ENCODE measurements at places on chromosomes 2 and 18.

GRCh38 chr2:111194835-111195621, 74.3 kb downstream of the BCL2L11 start:
- DNase-seq, result peak; percentile 17

DNA sequence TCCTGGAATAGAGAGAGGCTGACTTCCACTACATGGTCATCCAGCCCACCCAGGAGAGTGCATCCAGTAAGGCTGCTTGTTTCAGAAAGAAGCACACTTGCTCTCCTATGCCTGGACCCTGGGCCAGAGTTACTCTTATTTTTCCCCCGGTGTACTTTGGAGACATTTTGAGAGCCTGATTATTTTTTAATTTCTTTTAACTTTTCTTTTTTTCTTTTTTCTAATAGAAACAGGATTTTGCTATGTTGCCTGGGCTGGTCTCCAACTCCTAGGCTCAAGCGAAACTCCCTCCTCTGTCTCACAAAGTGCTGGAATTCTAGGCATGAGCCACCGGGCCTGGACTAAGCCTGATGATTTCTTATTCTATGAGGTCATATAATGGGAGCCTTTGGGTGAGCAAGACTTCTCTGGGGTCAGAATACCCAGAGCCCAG, 62.2 kb downstream of the RPL37A start:
- no peak for DNase-seq

DNA sequence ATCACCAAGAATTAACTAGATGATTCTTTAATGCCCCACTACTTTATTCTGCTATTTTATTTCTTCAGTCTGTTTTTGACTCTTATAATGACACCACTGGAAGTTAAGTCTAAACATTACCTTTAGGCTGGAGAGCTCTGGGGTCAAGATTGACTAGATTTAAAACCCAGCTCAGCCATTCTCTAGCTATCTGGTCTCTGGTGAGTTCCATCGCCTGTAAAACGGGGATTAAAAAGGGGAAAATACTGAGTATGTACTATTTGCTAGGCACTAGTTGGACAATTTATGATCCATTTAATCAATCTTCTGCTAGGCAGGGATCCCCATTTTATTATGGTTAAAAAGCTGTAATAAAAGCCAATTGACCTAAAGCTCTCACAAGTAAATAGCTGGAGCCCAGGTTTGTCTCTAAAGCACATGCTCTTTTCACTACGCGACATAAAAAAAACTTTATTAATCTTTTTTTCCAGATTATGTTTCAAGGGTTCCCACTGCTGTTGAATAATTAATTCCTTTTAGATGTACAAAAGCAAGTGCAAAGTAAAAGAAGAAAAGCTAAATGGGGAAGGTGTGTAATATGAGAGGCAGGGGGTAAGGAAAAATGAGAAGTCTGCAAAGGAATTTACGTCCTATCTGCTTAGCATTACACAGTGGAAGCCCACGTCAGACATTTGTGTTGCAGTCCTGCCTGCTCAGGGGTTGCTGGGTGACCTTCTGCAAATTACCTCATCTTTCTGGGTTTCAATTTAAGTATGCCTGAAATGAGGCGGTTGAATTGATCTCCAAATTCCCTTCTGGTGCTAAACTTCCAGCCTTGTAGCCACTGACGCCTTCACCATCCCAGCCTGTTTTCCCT, 918 bp upstream of the NABP1 start:
- peak; percentile 71 for DNase-seq

GRCh38 chr2:227447606-227448005, 24.4 kb upstream of the AGFG1 start:
- DNase-seq, result no peak

DNA sequence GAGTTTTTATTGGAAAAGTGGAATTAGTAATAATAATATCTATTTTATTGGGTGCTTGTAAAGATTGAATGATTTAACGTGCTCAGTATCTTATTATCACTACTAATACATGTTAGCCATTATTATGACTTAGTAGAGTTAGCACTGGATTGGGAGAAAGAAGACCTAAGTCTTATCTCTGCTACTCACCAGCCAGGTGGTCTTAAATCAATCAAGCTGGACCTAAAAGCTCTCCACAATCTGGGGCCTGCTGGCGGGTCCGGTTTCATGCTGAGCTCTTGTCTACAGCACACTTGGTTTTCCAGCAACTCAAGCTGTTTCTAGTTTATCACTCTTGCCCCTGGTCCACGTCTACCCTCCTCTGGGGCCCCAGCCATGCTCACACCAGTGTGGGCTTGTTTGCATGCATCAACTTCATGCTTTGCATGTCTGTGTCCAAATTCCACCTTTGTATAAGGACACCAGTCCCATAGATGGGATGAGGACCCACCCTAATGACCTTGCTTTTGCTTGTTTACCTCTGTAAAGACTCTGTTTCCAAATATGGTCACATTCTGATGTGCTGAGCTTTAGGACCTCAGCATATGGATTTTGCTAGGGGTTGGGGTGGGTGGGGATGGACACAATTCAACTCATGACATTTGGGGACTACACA, 363.1 kb downstream of the LPIN1 start:
- no peak for DNase-seq

DNA sequence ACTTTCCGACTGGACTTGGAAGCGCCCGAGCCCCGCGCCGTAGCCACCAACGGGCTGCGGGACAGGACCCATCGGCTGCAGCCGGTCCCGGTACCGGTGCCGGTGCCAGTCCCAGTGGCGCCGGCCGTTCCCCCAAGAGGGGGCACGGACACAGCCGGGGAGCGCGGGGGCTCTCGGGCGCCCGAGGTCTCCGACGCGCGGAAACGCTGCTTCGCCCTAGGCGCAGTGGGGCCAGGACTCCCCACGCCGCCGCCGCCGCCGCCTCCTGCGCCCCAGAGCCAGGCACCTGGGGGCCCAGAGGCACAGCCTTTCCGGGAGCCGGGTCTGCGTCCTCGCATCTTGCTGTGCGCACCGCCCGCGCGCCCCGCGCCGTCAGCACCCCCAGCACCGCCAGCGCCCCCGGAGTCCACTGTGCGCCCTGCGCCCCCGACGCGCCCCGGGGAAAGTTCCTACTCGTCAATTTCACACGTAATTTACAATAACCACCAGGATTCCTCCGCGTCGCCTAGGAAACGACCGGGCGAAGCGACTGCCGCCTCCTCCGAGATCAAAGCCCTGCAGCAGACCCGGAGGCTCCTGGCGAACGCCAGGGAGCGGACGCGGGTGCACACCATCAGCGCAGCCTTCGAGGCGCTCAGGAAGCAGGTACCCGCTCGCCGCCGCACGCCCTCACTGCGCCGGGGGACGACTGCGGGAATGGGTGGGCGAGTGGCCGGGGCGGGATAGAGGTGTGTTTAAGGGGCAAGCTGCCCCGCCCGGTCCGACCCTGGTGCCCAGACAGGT, 713 bp downstream of the ATOH8 start:
- peak; percentile 11 for DNase-seq

DNA sequence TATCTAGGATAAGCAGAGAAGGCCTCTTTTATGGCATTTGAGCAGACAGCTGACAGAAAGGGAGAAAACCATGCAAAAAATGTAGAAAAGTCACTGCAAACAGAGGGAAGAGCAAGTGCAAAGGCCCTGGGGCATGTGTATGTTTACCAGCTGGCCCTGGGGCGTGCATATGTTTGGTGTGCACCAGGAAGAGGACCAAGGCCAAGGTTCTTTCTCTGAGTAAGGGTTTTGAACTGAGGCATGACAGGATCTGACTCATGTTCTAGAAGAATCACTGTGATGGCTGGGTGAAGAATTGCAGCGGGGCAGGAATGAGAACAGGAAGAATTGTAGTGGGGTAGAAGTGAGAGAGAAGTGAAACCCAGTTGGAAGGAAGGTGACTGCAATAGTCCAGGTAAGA, 69.6 kb downstream of the STEAP3 start:
- DNase-seq, result no peak

- peak; percentile 67 for DNase-seq
Measured at GRCh38 chr18:76564117-76564516, 69.1 kb upstream of the ZNF516 start.

- peak; percentile 60 for DNase-seq
Measured at GRCh38 chr2:111031546-111032478, 88.9 kb upstream of the BCL2L11 start.

DNA sequence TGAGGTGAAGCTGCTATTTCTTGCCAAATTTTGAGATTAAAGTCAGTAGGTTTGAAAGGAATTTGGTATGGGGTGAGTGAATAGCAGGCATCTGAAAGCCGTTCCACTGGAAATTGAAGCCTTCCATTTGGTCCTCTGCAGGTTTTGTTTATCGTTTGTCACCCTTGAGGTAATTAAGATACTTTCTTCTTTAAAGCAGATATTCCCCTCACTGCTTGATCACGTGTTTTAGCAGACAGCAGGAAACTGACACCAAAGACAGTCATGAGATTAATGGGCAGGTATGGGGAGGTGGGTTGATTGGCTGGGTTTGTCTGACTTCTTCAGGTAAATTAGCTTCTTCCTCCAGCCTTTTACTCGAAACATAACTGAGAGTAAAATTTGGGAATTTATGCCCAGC, 10.7 kb downstream of the LPIN1 start:
- no peak for DNase-seq

DNA sequence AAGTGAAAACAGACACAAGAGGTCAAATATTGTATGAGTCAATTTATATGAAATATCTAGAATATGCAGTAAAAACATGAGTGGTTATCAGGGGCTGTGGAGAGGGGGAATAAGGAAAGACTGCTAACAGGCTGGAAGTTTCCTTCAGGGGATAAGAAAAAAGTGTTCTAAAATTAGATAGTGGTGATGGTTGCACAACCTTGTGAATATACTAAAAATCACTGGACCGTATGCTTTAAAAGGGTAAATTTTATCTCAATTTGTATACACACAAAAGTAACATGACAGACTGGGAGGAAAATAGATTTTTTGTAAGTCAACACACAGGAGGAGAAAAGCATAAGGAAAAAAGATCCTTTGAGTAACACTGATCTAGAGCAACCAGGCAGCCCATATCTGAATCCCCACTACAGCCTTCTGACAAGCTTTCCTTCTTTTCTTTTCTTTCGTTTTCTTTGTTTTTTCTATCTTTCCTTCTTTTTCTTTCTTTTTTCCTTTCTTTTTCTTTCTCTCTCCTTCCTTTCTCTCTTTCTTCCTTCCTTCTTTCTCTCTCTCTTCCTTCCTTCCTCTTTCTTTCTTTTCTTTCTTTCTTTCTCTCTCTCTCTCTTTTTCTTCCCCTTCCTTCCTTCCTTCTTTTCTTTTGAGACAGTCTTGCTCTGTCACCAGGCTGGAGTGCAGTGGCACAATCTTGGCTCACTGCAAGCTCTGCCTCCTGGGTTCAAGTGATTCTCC, 95.4 kb downstream of the AAK1 start:
- DNase-seq, result no peak

Measured in RCC 7860 (cell line).